ENCODE measurements at places on chromosomes 3 and 15. TPM values are rescaled to one million over a fixed set of nuclear protein-coding genes. Genes with fewer than 3 reads are reported as not detected.

- no peak for DNase-seq
Measured at GRCh38 chr3:80408030-80408721, 640.4 kb upstream of the ROBO1 start.

- DNase-seq, result no peak
Measured at GRCh38 chr3:133570139-133570936, 3.1 kb upstream of the CDV3 start.

DNA sequence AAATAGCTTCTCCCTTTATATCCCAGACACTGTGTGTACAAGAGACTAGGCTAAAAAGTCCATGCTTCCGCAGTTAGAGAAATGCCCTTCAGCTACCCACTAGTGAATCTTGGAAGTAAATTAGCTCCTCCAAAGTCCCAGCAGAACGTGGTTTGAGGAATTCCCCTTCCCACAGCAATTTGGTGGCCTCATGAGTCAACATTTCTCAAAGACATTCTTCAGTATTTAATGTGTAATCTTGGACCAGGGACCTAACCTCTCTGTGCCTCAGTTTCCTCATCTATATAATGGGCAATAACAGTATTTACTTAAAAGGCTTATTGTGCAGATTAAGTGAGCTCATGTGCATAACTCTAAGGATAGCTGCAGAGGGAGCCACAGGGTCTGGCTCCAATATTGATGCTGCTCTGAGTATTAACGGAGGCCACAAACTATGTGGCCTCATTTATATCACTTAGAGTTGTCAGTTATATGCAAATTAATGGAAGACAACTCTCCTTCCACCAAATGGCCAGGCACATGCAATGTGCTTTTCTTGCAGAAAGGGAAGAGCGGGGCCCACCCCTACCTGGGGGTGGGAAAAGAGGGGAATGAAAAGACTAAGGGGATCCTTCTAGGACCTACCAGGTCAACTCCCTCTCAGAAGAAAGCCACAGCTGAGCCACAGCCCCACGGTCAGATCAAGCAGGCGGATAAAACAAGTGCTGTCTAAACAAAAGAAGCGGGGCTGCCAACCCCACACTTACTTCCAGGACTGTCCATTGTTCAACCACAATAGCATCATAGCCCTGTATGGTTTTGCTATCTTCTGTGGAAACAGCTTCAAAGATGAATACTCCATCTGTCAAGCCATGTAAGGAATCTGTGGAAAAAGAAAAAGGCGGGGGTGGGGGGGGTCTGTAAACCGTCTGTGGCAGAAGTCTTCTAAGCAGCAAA is 92.4 kb downstream of the OXNAD1 start:
- no peak for DNase-seq

DNA sequence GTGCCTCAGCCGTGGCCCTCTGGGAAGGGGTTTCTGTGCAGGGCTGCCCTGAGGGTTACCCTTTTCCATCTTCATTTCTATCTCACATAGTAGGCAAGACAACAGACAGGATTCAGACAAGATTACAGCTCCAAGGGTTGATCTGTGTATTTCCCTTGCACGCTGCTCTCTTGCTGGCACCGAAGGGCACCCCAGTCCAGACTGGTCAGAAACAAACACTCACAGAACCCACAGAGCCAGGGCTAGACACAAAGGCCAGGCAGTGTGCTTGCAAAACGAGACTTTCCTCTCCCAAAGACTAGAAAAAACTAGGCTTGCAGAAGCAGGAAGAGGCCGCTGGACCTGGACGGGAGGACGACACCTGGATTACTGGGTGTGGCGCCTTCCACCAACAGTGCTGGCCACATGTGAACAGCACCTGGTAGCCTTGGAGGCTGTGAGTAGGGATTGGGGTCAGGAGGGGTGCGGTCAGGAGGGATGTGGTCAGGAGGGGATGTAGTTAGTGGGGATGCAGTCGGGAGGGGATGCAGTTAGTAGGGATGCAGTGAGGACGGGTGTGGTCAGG is 96.8 kb downstream of the BDH1 start:
- DNase-seq, result no peak

DNA sequence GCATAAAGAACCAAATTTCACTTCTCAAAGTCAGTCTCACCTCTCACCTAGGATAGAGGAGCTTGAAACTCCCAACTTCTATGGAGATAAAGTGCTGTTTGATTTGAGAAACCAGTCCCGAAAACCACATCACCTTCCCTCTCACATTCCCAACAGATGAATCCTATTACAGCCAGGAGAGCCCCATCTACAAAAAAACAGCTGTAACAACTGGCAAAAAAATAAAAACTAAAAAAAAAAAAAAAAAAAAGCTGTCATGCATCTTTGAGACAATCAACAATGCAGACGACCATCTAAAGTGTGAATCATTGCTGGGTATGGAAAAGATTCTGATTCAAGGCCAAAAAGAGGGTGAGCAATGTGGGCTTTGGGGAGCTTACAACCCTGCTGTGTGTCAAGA is 23.8 kb downstream of the HOMER2 start:
- no peak for DNase-seq

- no peak for DNase-seq
Measured at GRCh38 chr15:88605189-88606069, 15.7 kb upstream of the AEN start.

DNA sequence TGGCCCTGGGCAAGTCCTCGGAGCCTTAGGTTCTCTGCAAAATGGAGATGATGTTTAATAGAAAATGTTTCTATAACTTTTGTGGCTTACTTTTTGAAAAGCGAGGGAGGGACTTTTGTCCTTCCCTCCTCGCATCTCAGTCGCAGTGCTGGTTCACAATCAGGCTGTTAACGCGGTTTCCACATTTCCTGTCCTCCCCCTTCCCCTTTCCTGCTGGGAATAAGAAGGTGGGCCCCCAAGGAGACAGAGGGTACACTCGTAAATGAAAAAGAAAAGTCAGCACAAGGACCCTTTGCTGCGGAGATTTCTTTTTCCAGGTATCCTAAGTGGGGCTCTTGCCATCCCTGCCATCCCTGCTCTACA is 29.5 kb downstream of the ARHGAP31 start:
- no peak for DNase-seq

- no peak for DNase-seq
Measured at GRCh38 chr3:106860182-106860581, 517.1 kb upstream of the CCDC54 start.

DNA sequence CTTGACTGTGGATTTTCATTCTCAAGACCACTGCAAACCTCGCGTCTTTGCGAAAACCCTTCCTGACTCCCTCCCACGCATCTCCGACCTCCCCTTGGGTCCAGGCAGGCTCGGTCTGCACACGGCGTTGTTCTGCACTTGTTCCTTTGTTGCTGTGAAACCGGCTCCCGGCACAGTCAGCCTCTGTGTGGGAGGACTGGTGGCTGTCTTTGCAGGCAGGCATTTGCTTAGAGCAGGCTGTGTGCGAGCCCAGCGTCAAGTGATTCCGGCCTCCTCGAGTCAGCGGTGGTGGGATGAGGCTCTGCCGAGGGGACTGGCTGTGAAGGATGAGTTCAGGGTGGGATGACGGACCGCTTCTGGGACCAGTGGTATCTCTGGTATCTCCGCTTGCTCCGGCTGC is 102.6 kb upstream of the ROPN1 start:
- no peak for DNase-seq

GRCh38 chr15:62089616-62090015 is 22.8 kb downstream of the C2CD4A start:
- no peak for DNase-seq

- DNase-seq, result peak; percentile 93
Measured at GRCh38 chr3:15205934-15206661, at the start of gene CAPN7. Gene CAPN7, plus strand, starts transcription at chr3:15206246. Its CDS starts 250 bp downstream, at chr3:15206496.

- no peak for DNase-seq
Measured at GRCh38 chr15:82568986-82569385, 28.7 kb upstream of the RPS17 start.

DNA sequence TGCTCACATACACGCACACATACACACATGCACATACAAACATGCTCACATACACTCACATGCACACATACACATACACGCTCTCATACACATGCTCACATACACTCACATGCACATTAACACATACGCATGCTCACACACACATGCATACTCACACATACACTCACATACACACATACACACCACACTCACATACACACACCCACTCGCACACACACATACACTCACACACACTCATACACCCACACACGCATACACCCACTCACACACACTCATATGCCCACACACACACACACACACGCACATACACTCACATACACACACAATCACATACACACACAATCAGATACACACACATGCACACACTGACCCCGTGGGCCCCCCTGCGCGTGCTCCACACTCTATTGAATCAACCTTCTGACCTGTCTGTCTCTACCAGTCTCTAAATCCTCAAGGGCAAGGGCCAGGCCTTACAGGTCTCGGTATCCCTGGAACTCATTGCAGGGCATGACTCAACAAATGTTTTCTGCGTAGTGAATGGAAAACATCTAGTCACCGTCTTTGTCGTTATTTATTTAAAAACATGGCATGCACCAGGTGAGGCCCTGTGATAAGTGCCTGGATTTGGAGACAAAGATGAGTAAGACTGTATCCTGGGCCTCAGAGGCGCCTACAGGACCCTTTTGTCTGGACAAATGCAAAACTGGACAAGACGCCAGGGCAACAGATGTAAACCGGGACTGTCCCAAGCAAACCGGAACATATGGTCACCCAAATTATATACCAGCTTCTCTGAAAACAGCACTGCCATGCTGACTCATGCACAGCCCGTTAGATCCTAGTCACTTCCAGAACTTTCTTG is 41.8 kb downstream of the GRK7 start:
- no peak for DNase-seq

DNA sequence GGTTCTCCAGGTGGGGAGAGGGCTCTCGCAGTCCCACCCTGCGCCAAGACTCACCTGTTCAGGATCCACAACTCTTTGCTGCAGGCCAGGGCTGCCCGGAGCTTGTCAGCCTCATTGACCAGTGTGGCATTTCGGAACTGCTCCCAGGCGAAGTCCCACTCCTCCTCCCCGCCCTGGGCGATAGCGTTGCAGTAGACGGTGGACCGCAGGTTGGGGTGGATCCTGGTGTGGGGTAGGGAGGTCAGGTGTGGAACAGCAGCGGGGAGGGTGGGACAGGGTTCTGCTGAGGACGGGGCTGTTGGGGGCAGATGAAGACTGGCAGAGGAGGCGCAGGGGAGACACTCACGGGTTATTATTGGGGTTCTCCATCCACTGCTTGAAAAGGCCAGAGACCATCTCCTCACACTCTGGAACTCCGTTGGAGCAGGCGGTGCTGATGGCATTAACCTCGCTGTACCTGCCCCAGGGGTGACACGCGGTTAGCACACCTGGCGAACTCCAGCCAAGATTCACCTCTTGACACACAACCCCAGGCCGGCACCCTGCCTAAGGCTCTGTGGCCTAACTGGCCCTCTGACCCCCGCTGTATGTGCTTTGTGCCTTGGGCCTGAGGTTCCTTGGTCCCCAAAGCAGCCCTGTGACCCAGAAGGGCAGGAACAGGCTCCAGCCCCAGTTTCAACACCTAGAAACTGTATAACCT is 16.1 kb downstream of the MESP2 start:
- no peak for DNase-seq

GRCh38 chr15:90869601-90870353 is 1.4 kb downstream of the FURIN start:
- peak; percentile 31 for DNase-seq

- no peak for DNase-seq
Measured at GRCh38 chr3:187013159-187013716, 82.9 kb downstream of the ST6GAL1 start.

GRCh38 chr3:132189601-132190000 is 127.6 kb upstream of the ACP3 start:
- no peak for DNase-seq

DNA sequence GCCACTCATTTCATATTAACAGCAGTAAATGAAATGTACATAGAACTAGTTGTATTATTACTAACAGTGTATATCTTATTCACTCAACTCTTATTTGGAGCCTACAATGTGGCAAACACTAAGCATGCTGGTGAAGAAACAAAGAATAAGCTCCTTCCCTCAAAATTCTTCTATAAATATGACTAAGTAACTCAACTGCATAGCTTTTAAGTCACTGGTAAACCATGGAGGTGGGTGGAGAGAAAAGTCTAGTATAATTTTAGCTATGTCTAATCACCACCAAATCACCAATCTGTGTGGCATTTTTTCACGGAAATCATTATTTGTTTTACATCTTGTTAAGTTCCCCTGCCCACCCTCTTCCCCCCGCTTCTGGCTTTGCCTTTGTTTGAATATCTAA is 17.5 kb downstream of the COPS2 start:
- DNase-seq, result no peak

DNA sequence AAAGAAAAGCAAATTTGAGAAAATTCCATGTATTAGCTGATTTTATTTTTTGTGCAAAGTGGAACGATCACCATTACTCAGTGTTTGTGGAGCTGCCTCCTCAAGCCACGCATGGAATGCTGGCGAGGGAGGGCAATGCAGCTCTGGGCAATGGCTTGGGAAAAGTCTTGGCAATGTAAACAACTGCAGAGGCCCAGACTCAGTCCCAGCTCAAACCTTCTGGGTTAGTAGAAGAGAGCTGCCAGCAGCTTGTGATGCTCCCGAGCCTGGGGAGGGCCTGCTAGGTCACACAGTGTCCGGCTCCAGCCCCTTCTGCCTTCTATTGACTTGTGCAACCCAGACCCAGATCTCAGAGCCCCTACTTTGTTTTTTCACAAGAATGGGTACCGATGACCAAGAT is 4.3 kb downstream of the EPHB1 start:
- DNase-seq, result no peak

GRCh38 chr15:63887630-63888029 is 53.9 kb upstream of the HERC1 start:
- DNase-seq, result no peak

DNA sequence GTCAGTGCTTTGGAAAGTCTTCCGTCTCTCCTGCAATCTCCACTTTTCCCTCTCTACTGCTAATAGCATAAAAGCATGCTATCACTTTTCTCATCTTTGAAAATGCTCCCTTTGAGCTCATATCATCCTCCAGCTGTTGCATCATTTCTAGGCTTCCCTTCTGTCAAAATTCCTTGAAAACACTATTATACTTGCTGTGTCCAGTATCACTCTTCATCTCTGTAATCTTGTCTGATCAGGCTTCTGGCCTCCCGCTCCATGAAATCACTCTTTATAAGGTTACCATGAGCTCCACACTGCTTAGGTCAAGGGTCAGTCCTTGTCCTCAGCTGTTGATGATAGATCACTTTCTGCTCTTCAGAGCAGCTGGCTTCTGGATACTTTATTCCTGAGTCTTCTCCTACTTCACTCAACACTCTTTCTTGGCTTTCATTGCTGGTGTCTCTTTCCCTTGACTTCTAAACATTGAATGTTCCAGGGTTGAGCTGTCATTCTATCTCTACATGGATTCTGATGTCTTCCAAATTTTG is 50.9 kb upstream of the SPTSSB start:
- no peak for DNase-seq

ATP10A gene
- 40.1 TPM for total RNA-seq

MYO5C gene
- total RNA-seq, result 0.64 TPM

CPNE4 gene
- not detected for total RNA-seq

CASR gene
- not detected for total RNA-seq

CHRNA7 gene
- total RNA-seq, result 0.25 TPM

SLC22A14 gene
- not detected for total RNA-seq

ISL2 gene
- total RNA-seq, result 1.4 TPM
